Stimulated activated CD4-positive, alpha-beta T cell treated with anti-CD3 and anti-CD28 coated beads, Interleukin-1b, Interleukin-23, amount 100 ng/mL, for 1 hour (primary cell): ENCODE measurements at places on chromosomes 7 and 10.

DNA sequence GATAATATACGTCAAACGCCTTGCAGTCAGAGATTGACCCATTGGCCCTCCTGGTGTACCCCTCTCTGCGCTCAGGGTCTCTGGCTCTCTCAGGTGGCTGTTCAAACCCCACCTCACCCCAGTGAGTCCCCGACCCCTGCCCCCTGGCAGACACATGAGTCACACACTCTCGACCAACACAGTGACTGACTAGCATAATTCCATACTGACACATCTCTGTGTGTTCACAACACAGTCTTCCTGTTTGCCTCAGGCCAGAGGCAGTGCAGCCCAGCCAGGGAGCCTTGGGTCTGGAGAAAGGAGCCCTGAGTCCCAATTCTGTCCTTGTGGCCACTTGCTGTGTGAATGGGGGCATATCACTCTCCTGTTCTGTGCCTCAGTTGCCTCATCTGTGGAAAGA is 40.1 kb downstream of the PALD1 start:
- DNase-seq = no peak

DNA sequence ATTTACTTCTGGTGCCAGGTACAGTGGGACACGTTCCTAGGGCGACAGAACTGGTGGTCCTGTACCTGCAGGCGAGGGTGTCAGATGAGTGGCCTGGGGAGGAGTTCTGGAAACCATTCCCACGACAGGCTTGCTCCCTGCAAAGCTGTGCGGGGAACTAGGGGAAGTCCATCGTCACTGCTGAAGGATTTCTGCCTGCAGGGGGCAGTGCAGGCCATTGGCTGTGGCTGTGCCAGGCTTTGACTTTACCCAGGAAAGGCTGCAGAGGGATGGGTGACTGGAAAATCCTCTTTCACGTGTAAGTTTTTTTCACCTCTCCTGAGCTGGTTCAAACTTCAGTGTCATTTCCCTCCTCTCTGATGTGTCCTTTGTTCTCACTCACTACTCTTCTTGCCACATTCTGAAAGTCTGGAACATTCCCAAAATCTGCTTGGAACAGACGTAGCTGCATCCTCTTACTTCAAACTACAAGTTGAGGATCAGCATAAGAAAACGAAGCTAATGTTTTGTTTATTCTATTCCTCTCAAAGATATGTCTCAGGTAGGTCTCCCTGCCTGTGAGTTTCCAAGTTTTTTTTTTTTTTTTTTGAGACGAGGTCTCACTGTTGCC is 126.5 kb downstream of the SH2D4B start:
- DNase-seq = no peak

DNA sequence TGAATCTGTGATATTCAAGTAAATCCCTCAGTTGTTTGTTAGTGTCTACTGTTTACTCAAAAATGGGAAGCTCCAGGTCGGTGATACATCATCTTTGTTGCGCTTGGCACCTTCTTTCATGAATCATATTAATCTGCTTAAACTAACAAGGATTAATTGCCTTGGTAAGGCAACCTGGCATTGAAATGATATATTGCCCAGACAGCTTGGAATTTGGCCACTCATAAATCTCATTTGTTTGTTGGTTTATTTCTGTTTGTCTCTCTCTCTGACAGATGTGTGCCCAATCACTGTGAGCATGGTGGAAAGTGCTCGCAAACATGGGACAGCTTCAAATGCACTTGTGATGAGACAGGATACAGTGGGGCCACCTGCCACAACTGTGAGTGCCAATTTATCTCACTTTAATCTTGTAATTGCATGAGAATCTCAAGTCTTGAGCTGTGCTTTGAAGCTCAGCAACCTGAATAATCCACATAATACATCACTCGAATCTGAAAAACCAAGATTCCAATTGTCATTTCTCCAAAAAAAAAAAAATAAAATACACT is 1104.8 kb upstream of the C7orf33 start:
- no peak for DNase-seq

DNA sequence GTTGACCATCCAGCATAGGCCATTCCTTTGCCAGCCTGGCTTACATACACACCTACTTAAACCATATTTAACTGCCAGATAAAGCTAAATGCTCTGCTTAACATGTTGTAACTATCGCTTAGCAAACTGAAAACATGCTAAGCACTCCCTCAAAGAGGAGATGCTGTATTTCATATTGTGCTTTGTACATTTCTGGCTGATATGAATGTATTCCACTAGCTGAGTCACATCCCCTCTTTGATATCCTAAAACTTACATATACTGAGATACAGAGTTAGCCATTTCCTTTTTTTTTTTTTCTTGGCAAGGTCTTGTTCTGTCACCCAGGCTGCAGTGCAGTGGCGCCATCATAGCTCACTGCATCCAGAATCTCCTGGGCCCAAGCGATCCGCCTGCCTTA is 99.4 kb downstream of the TPST1 start:
- DNase-seq = no peak

GRCh38 chr10:34473174-34474008 is 341.7 kb downstream of the PARD3 start:
- no peak for DNase-seq

DNA sequence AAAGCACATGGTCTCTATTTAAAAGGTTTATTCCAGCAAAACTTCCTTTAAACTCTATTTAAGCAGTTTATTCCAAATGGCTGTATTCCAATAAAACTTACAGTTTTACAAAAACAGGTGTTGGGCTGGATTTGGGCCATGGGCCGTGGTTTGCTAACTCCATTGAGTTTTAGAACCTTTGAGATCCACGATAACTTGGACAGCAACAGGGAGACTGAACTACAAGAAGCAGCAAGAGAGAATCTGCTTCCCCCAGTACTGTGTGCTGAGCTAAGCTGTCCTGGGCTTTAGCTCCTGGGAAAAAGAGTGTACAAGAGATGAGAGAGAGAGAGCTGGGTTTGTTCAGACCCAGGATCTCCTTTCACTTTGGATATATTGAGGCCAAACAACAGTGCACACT is 204.0 kb upstream of the CELF2 start:
- DNase-seq = no peak

DNA sequence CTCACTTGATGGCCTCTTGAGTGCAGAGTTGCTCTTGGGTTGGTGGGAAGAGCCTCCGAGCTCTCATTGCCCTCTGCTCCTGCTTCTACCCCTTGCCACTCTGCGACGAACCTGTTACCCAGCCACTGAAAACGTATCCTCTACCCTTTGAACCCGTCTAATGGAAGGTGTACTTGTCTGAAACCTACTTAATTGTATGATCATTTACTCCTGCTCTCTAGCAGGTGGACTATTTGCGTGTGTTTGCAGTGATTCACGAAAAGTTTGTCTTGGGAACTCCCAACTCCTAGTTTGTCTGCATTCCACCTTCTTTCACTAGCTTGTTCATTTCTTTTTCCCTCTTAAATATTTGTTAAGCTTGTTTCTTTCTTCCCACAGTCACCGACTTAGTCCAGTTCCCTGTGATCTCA is 503 bp downstream of the CROT start:
- no peak for DNase-seq

- no peak for DNase-seq
Observed at GRCh38 chr10:132211246-132211645, 24.5 kb downstream of the DPYSL4 start.

DNA sequence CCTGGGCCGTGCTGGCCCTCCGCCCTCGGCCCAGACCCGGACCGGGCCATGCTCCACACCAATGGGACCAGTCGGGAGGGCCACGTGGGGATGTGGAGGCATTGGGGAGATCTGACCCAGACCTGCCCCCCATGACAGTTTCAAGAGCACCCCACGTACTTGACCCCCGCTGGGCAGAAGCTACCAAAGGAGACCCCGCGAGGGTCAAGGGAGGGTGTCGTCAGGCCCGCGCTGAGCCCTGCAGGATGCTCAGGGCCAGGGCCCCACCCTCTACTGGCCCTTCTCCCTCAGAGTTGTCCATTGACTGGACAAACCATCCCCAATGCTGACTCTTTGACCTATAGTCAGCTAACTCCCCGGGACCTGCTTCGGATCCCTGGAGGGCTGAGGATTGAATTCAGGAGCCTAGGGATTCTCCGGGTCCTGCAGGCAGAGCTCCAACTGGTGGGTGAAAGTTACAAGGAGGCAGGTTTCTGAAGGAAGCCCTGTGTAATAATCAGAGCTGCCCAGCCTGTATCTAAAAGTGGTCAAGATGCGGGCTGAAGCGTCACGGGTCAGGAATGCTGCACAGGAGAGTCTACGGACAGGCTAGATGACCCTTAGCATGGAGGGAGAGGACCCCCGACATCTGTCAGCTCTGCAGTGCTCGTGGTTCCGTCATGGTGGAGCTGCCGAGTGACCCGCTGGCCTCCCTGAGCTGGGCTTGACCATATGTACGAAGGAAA is 498 bp upstream of the CALHM2 start:
- DNase-seq = no peak

- no peak for DNase-seq
Observed at GRCh38 chr10:70323138-70323696, 39.4 kb upstream of the NPFFR1 start.

GRCh38 chr10:48526011-48526821 is 78.7 kb downstream of the ARHGAP22 start:
- DNase-seq = no peak

GRCh38 chr10:60978287-60979115 is 34.5 kb upstream of the RHOBTB1 start:
- DNase-seq = no peak

- no peak for DNase-seq
Observed at GRCh38 chr10:2335626-2336025, 598.3 kb upstream of the ADARB2 start.

DNA sequence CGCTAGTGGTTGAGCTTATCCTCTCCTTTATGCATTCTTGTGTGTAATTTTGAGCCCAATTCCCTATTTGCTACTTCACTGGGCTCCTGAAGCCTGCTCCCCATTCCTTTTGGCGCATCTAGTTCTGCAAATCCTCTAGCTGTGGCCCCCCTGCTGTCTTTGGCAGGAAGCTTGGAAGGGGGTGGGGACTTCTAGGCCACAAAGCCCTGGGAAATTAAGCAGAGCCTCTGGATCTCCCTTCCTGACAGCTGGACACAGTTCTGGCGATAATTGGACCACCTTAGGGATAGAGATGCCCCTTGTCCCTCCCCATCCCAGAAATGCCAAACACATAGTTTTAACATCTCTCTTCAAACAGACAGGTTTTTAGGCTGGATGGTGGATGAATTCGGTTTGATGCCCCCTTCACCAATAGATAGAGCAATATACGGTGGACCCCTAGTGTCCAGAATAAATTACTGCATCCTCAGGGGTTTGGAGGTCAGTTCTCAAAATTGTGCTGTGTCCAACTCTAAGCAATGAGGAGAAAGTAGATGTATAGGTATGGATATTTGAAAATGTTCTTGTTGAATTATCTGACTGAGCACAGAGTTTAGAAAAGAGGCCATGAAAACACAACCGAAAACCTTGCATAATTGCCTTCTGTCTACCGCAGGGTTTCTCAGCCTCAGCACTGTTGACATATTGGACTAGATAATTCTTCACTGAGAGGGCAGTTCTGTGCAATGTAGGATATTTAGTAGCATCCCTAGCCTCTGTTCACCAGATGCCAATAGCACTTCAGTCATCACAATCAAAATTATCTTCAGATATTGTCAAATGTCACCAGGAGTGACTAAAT is 75.5 kb downstream of the PAPSS2 start:
- no peak for DNase-seq

- no peak for DNase-seq
Observed at GRCh38 chr10:77139252-77140160, 498.1 kb downstream of the KCNMA1 start.

GRCh38 chr7:55517191-55517633 is 55.1 kb downstream of the VOPP1 start:
- DNase-seq = no peak

GRCh38 chr10:33115738-33116719 is 158.0 kb upstream of the ITGB1 start:
- DNase-seq = no peak

- no peak for DNase-seq
Observed at GRCh38 chr10:133069033-133069525, 18.6 kb upstream of the ADGRA1 start.

GRCh38 chr7:26449175-26450165 is 157.8 kb downstream of the SNX10 start:
- DNase-seq = no peak

DNA sequence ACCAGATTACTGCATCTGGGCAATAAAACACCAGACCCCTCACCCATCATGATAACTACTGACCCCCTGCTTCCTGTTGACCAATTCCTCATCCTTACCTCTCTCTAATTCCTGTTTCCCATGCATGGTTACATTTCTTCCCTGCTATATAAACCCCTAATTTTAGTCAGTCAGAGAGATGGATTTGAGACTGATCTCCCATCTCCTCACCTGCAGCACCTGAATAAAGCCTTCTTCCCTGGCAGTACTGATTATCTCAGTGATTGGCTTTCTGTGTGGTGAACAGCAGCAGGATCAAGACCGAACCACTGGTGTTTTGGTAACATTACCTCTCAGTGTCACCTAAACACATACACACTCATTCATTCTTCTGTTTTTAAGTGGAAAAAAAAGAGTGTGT is 41.2 kb upstream of the SVIL start:
- DNase-seq = no peak
